Foreskin fibroblast (primary cell): ENCODE measurements at places on chromosomes 6 and 20.

GRCh38 chr6:109102762-109103161 lies 7.5 kb downstream of the CEP57L1 start:
- DNase-seq = no peak

DNA sequence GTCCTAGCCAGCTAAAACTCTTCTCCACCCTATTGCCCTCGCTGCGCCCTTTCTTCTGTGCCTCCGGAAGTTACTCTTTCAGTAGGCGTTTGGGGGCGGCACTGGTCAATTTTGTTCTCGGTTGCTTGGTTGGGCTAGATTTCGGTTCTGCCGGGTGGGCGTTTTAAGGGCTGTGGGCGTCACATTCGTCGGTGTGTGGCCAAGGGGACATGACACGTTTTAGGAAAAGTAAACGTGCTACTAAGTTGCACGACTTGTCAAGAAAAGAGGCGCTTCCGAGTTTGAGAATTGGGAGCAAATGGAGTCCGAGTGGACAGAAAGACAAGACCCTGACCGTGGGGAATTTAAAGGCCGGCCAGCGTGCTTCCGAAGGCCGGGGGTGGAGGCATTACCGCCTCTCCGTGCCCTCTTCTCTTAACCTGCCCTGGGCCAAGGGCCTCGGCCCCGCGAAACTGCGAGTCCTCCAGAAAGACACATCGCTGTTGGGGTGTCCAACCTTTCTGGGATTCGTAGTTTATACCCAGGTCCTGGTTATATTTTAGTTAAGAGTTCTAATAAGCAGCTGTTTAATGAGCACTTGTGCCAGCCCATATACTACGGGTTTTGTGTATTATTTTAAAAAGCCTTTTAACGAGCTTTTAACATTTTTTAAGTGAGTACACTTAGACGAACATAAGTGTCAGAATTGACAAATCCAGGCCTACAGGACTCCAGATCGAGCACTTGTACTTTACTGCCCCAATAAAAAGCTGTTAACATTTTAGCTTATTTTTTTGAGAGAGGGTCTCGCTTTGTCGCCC lies 664 bp upstream of the BAG6 start:
- DNase-seq = no peak

DNA sequence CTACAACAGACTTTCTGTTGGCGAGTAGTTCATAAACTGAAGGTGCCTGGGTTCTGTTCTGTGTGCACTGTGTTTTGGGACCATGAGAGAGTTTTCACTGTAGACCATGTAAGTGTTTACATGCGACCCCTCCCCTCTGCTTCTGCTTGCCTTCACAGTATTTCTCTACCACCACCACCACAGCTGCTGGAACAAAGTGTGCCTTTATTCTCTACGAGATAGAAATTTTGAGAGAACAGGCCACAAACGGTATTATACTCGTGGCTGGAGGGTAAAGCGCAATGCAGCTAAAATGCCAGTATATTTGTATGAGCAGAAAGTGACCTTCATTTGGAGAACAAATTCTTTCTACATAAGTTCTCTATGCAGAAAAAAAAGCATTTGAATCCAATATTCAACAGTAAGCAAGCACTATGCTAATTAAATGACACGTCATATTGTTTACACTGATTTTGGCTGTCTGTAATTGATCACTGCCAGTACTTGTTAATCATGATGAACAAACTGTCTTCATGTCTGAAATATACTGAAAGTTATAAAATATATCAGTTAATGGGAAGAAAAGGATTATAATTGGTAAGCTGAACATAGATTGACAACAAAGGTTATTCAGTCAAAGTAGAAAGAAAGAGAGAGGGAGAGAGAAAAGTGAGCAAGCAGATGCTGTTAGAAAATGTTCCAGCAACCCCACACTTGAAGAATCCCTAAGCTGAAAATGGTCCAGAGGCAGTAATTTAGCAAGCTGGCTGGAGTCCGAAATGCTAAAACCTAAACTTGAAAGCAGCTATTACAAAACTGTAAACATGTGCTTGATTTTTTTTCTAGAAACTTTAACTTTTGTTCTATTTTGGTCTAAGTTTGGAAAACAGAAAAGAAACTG lies 8.8 kb downstream of the CLDN20 start:
- DNase-seq = no peak

- no peak for DNase-seq
Measured at GRCh38 chr6:139126931-139127330, 7.9 kb upstream of the HECA start.
